ENCODE measurements at places on chromosomes 4 and X.

DNA sequence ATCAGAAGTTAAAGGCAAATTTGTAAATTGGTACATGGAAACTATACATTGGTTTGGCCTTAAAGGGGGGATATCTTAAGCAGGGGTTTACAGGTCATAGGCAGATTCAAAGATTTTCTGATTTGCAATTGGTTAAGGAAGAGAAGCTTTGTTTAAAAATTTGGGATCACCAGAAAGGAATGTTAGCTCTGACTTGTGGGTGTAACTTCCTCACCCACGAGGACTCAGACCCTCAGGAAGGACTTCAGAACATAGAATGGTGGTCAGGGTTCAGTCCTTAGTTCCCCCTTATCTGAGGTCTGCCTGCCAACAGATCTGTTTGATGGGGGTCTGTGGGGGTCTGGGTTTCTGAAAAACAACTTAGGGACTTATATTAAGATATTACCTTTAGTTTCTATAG, 427.4 kb upstream of the DIPK2B start:
- no peak for DNase-seq

- DNase-seq, result no peak
Measured at GRCh38 chr4:29259556-29259955, 1460.6 kb upstream of the PCDH7 start.

DNA sequence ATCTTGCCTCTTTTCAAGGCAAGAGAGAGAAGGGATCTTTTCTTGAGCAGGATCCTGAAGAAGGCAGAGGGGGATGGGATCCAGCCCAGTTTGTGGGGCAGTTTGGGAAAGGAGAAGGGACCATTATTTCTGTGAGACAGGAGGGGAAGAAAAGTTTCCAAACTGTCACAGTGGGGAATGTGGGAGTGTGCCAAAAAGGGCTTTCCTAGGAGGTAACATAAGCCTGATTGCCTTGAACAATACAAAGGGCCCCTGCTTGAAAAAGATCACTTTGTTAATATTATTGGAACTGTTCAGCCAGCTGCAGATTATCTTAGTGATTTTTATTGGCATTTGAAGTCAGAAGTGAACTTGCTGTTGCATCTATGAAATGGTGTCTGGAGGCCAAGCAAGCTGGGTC, 55.2 kb downstream of the MTM1 start:
- no peak for DNase-seq

DNA sequence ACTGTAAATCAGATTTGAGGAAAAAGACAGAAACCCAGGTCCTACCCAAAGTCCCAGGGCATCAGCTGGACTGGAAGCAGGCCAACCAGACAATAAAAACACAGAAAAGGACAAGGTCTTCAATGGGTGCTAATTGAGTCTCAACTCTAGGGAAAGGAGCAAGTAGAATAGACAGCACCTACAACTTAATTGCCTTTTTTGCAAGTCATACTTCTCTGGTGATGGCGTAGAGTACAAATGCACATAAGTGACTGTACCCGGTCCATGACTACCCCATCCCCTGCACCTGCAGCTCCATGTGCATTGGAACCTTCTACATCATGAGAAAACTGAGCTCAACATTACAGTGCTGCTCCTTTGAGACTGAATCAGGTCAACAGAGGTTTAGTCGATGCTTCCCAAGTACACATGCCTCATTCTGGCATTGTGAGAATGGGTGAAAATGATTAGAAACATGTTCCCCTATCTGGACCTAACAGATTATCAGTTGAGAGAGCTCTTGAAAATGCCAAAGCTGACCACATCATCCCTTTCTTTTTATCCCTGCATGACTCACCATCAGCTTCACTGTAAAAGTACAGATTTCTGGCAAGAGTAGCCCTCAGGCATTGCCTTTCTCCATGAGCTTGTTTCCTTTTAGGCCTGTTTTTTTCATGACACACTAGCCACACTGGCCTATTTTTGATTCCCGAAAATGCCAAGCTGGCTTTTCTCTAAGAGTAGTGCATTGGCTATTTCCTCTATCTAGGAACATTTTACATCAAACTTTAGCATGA, 298.3 kb downstream of the HS3ST1 start:
- no peak for DNase-seq

- DNase-seq, result no peak
Measured at GRCh38 chrX:151789179-151789800, 54.7 kb downstream of the CNGA2 start.

GRCh38 chr4:154807042-154807630, 26.1 kb downstream of the RBM46 start:
- no peak for DNase-seq

GRCh38 chrX:145843146-145843904, 25.7 kb downstream of the SLITRK2 start:
- no peak for DNase-seq

DNA sequence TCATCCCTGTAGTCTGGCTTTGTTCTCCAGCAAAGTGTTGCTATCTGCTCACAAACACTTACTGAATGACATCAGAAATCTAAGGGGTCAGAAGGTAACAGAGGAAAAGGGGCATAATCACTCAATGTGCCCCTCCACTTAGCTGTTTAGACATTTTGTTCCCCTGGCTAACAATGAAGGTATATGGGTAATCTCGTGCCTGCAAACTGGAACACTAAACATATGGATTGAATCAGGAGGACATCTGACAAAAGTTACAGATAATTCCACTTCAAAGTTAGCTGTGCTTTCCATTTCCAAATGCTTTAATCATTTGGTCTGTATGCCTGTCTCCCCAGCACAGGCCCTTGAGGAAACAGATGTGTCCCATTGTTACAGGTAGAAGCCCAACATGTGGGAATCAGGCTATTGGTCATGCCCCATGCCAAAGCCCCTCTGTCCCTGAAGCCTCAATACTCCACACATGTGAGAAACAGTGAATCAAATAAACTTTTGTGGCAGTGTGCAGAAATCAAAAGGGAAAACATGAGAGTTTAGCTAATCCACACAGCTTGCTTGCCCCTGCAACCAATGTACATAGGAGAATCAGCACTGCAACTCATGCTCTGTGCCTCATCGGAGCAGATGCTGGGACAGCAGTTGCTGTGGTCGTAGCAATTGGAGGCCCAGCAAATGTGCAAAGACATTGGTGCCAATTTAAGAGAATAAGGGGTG, 111.7 kb downstream of the RNF150 start:
- DNase-seq, result no peak

DNA sequence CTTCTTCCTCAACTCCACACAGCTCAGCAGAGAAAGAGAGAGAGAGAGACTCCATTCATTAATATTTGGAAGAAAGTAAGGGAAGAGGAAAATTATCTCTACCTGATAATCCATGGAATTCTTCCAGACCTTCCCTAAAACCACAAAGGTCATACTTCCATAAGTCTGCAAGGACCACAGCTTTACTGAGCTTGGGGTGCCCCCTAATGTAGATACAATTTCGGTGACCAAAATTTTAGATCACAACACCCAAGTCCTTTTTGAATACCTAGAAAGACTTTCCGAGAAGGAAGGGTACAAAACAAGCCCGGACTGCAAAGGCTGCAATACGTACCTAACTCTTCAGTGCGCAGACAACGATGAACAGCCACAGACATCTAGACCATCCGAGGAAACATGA, 523.9 kb downstream of the GLUD2 start:
- no peak for DNase-seq

GRCh38 chr4:108877821-108878220, 115.0 kb upstream of the ETNPPL start:
- no peak for DNase-seq

DNA sequence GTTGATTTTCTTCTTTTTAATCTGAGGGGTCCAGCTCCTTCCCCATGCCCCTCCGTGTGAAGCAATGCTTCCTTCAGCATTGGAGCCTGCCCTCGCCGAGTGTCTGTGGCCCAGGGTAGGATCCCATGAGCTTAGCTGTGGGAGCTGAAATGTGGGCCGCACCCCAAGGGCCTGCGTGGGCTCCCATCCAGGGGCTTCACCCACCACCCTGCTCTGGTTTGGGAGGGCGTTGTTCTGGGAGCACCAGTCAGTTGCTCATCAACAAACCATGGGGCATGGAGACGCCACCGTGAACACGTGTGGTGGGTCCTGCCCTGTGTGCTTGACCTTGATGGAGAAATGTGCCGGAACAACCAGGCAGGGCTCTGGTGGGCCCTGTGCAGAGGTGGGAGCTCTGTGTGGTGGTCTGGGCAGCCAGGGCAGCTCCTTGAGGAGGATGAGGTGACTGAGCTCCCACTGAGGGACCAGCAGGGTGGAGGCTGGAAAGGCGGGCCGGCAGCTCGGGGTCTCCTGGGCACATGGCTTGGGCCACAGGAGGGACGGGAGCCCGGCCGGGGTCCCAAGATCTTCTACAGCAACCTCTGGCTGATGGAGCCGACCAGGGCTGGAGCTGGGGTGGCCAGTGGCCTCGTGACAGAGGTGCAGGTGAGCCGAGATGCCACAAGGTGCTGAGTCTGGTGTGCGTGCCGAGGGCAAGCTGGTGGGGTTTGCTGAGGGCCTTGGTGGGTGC, 39.6 kb upstream of the NKX1-1 start:
- no peak for DNase-seq

GRCh38 chr4:26858947-26859401, 1.7 kb upstream of the STIM2 start:
- no peak for DNase-seq

DNA sequence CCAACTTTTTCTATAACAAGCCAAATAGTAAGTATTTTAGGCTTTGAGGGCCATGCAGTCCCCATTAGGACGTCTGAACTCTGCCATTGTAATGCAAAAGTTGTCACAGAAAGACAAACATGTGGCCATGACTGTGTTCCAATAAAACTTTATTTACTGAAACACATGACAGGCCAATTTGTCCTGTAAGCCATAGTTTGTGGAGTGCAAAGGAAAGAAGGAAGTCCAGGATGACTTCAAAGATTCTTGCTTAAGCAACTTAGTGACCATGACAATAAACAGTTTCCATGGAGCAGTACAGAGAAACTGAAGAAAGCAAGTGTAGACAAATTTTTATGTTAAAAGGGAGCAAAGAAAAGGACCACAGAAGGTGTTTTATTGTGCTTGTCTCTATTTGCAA, 35.0 kb upstream of the MYOZ2 start:
- no peak for DNase-seq

All from activated effector memory CD4-positive, alpha-beta T cell treated with anti-CD3 and anti-CD28 coated beads, Interleukin-2, amount 50 U/mL, for 16 hours (primary cell).